ENCODE measurements at places on chromosomes 5 and 9.

GRCh38 chr5:122500245-122501088, 188.4 kb downstream of the SNCAIP start:
- no peak for DNase-seq

GRCh38 chr9:15416880-15417279, 5.8 kb upstream of the SNAPC3 start:
- no peak for DNase-seq

DNA sequence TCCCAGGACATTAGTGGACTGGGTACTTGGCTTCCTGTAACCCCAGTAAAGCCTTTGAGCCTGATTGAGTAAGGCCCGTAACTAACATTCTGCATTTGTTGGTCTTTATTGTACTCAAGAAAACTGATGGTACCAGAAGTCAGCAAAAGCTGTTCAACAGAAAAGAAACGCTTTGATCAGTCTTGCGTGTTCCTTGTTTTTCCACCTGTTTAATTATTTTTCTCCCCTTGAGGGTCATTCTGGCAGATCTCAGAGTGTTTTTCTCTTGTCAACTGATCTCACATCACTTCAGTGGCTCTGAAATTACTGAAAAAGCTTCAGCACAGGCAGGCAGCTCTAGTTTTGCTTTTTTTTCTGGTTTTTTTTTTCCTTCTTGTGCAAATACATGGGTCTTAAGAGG, 6.1 kb upstream of the TMEM268 start:
- no peak for DNase-seq

DNA sequence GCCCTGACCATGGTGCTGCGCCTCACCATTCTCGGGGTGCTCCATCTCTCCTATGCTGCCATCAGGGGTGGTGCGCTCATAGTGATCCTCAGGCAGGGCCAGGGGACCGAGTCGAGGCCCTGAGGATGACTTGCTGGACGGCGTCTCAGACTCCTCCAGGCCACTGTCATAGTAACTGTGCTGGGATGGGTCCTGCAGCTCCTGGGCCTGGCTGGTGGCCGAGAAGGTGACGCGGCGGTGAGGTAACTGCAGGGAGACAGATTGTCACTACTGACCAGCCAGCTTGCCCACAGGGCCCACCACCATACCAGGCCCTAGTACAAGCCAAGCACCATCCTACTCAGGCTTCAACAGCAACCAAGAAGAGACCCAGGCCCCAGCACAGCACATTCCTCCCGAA, 21.0 kb downstream of the PCDH1 start:
- DNase-seq = no peak

GRCh38 chr9:130284249-130284625, 18.7 kb downstream of the HMCN2 start:
- DNase-seq = no peak

GRCh38 chr5:166430491-166431319, 1860.7 kb upstream of the WWC1 start:
- DNase-seq = no peak

DNA sequence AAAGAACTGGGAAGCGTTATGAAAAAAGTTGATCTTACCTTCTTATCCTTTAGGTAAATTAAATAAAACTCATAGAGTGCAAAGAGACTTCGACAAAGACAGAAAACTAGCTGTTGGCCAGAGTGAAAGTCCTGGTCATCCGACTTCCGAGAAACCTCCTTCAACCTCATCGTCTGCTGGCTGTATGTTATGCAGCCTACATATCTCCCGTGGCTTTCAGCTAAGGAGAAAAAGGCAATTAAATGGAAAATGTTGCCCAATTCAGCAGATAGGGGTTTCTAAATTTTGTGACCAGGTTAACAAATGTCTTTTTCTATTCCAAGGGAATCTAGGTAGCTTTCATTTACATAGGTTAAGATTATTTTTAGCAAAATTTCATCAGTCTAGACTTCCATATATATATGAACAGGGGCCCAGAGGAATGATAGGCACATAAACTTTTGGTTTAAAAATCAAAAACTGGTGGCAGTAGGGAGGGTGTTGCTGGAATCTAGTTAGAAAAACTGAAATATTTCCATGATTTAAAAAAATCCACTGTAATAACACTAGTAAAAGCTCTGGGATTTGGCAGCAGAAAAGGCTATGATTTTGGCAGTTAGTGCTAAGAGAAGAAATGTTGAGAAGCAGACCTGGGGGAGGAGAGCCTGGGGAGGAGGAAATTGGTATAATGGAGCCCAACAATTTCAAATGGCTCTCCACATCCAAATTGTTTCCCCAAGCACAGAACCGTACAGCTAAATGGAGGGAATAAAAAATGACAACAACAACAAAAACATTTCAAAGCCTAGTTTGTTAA, 32.1 kb downstream of the RAI14 start:
- DNase-seq = no peak

GRCh38 chr9:105194234-105194633, 50.2 kb upstream of the SLC44A1 start:
- DNase-seq = no peak

DNA sequence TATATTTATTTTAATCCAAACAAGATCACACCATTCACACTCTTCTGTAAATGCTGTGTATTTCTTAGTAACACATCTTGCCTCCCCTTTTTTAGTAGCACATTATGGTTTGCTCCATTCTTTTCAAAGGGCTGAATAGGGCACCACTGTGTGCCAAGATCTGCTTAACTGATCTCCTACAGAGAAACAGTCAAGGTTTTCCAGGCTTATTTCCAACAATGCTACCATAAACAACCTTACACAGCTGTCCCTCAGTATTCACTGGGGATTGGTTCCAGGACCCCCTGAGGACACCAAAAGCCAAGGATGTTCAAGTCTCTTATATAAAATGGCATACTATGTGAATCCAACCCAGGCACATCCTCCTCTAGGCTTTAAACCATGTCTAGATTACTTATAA, 16.5 kb downstream of the GOLM1 start:
- no peak for DNase-seq

DNA sequence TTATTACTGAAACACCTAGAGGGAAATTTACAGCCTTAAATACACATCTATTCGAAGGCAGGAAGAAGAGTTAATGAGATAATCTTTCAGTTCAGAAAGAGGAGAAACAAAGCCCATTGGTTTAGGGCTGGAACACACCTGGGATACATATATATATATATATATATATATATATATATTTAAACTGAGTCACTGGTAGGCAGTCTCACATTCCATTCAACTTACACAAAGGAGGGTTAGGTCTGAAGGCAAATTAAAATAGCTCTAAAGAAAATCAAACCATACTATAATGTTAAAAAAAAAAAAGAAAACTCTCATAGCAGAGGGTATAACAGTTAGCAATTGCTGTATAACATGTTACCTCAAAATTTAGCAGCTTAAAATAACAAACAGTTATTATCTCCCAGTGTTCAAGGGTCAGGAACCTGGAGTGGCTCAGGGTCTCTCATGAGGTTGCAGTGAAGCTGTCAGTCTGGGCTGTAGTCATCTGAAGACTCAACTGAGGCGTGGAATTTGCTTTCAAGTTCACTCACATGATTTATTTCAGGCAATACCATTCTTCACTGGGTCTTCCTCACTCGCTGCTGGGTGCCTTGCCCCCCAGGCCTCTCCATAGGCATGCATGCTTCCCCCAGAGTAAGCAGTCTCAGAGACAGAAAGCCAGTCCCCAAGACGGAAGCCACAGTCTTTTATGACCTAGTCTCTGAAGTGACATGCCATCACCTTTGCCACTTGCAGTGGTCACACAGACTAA, 332.8 kb downstream of the NSG2 start:
- no peak for DNase-seq

- no peak for DNase-seq
These were observed 1.8 kb downstream of the AQP3 start for GRCh38 chr9:33445389-33446239.

- DNase-seq = no peak
These were observed 75.4 kb upstream of the CNTLN start for GRCh38 chr9:17059465-17059864.

GRCh38 chr9:133715866-133716563, 22.1 kb downstream of the SARDH start:
- no peak for DNase-seq

DNA sequence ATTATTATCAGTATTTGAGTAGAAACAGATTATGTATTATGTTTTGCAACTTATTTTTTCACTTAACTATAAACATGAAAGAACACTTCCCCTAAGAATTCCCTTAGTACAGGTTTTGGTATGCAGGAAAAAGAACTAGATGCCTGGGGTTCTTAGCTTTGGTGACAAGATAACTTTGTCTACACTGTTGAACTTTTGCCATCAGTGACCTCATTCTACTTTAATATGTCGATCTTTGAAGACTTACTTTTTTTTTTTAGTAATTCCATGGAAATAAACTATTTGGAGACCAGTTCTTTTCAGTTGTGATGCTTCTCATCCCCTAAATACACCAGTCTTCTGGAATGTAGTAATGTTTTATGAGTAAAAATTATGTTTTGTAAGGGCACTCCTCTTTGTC, 34.3 kb downstream of the ZNF462 start:
- no peak for DNase-seq

Measured in stimulated activated CD4-positive, alpha-beta T cell treated with anti-CD3 and anti-CD28 coated beads, Interleukin-1b, Interleukin-23, amount 100 ng/mL, for 1 hour (primary cell).